HuH-7 (cell line): ENCODE measurements at places on chromosomes 4 and X.
A peak's percentile ranks its signal among the peaks of the same experiment; 100 is the strongest.

DNA sequence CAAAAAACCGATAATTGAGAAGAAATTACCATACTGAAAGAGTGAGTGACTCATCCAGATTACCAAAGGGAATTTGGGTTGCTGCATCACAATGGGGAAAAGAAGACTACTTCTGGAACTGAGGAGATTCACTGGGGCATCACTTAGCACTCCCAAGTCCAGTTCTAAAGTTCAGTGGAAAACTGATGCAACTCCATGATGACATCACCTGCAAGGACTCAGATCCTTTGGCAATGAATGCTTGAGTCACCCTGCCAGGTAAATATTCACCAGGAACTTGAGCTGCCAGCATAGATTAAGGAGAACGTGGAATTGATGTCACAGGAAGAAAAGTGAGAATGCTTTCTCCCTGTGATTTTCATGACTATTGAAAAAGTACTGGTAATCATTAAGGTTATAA lies 32.0 kb upstream of the SMIM10L2A start:
- DNase-seq: no peak

- DNase-seq: no peak
Measured at GRCh38 chrX:49166914-49167739, 4.6 kb downstream of the MAGIX start.

GRCh38 chr4:83772685-83773084 lies 236.8 kb downstream of the GPAT3 start:
- no peak for DNase-seq

DNA sequence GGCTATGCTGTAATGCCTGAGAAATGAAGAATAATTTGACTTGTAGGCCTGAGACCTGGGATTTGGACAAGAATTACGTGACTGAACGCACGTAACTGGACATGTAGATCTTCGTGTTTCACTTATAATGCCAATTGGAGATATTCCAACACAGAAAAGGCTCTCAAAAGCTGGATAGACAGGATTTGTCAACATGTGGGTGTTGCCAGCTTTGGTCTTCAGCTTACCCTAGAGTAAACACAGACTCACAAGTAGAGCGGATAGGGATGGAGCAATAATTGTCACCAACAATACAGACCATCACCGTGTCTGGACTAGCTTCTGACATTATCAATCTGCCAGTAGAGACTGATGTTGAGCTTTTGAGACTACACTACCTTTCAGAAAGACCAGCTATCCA lies 1511.0 kb upstream of the ADGRL3 start:
- no peak for DNase-seq

DNA sequence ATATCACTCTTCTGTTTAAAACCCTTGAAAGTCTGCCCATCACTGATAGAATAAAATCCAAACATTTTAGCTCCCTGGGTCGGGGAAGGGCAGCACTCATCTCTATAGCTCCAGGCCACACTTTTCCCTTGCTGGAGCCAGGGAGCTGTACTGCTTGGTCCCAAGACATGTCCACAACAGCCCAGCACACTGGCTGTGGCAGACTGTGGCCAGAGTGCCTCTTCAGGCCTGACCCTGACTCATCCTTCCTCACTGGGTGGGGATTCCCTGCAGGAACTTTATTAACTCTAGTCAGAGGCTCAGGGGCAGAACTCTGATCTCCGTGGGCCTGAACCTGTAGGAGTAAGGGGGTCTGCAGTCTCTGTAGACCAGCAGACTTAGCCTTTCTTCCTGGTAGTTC lies 69.8 kb upstream of the CAPN6 start:
- DNase-seq: no peak

GRCh38 chr4:25320336-25320735 lies 7.8 kb downstream of the ZCCHC4 start:
- no peak for DNase-seq

DNA sequence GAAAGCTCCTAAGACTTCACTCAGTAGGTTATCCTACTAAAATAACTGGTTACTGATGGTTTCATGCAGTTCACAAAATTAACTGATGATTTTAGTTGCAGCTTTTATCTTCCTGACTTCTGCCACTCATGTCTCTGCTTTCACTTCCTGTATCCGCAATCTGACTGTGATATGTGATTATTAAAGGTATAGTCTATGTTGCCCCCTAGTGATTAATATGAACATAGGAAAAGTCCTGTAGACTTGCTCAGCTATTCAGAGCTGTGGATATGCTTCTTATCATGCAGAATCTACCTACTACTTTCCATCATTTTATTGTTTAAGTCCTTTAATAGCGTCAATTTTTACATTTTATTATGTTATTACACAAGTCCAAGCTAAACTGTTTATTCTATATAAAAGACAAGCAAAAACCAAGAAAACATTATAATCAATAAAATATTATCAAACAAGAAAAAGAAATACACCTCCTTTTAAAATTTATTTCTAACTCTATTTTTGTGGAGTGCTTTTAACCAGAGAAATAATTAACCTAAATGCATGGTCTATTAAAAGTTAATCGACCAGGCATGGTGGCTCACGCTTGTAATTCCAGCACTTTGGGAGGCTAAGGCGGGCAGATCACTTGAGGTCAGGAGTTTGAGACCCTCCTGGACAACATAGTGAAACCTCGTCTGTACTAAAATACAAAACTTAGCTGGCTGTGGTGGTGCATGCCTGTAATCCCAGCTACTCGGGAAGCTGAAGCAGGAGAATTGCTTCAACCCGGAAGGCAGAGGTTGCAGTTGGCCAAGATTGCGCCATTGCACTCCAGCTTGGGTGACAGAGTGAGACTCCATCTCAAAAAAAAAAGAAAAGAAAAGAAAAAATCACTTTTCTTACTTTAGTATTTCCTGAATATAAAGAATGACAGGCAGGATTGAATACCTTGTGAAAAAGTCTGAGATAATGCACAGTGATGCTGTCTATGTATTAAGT lies 40.4 kb upstream of the TLR2 start:
- DNase-seq: peak; percentile 56

- no peak for DNase-seq
Measured at GRCh38 chr4:72666910-72667309, 97.9 kb upstream of the ADAMTS3 start.

- no peak for DNase-seq
Measured at GRCh38 chr4:41339812-41340809, 83.4 kb downstream of the UCHL1 start.
